Natural killer cell treated with Interleukin-12 subunit alpha and Interleukin-12 subunit beta and Interleukin-15 and Interleukin-18, amount 100 ng/mL, for 72 hours (primary cell): ENCODE measurements at places on chromosomes 3 and 15. TPM values are rescaled to one million over a fixed set of nuclear protein-coding genes. Genes with fewer than 3 reads are reported as not detected.

DNA sequence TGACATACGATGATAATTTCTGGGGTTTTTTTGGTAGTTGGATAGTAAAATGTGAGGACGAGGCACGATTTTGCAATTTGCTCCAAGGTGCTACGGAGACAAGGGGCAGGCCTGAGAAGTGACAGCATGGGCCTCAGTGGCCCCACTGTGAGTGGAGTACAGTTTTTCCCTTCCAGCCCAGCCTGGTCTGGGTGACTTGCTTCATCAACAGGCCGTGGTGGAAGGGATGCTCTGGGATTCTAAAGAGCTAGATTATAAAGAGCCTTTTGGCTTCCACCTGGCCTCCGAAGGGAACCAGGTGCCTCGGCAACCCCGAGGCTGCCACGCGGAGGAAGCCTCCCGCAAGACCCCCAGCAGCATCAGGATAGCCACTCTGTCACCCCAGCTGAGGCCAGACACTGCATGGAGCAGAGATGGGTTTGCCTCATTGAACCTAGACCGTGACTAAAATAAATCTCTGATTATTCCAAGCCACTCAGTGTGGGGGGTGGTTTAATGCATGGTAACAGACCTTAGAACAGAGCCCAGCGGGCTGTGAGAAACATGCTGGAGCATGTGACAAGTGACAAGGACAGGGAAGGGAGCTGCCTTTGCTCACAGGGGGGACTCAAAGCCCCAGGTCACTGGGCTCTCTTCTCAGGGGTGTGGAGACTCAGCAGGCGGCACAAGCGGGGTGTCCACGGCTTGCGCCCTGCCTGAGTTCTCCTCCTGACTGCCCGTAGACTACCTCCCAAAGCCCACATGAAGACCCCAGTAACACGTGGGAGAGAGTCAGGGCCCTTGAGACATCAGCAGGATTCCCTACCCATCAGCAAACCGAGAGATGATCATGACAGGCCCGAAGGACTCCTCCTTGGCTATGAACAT, 22.6 kb upstream of the SLC41A3 start:
- peak; percentile 48 for DNase-seq

GRCh38 chr3:64556046-64556445, 131.8 kb downstream of the ADAMTS9 start:
- DNase-seq: no peak

GRCh38 chr3:144381607-144382006, 410.0 kb downstream of the DIPK2A start:
- DNase-seq: no peak

DNA sequence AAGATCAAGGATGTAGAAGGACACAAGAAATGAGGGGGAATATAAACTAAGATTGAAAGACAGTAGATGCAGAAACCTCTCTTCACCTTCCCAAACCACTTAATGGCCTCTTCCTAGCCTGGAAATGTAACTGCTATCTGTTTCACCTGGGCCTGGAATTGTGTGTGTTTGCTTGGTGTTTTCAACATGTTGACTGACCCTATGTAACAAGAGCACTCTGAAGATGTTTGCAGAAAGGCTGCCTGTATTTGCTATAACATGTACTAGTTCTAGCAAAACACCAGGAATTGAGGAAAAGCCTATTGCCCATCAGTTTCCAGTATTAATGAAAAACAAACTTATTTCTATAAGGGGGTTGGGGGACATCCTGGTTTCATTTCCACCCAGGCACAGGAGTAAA, 248.3 kb downstream of the WDR72 start:
- no peak for DNase-seq

DNA sequence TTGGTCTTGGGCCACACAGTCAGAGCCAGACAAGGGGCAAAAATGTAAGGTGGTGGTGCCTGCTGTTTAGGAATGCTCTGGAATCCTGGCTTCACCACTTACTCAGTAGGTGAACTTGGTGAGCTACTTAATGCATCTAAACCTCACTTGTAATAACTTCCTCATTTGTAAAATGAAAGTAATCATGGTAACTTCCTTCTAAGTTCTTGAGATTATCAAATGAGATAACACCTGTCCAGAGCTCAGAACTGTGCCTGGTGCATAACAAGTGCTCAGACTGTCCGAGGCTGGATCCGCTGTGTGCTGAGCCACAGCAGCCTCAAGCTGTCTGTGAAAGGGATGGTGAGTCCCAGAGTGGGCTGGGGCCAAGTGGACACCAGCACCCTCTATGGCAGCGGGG, 62.8 kb upstream of the KY start:
- no peak for DNase-seq

- DNase-seq: no peak
These were observed 153.0 kb upstream of the WNT5A start for GRCh38 chr3:55639896-55640765.

- DNase-seq: no peak
These were observed 46.6 kb downstream of the DPPA2 start for GRCh38 chr3:109269577-109270275.

- DNase-seq: no peak
These were observed 501.8 kb downstream of the ZPLD1 start for GRCh38 chr3:102936511-102937045.

DNA sequence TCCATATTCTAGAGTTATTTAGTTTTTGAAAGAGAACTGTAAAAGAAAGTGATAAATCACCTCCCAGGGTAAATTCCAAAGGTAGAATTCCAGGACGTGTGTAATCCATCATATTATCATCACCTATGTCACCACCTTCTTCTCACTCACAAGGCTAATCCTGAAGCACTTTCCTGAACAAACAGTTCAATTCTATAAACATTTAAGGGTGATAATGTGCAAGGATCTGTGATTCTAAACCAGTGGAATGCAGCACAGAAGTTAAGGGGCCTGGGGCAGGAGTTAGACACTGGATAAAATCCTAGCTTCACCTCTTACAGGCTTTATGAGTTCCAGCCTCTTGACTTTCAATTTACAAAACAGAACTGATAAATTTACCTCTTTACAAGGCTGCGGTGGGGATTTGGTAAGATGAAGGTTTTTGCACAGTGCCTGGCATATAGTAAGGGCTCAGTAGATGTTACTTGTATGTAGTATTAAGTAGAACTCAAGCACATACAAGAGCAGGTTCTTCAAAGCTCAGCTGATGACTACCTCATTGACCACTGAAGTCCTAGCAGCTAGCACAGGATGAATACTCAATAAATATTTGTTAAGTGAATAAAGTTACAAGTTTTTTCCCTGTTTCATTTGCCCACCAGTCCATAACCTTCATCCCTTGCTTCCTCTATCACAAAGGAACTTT, 47.3 kb upstream of the CCDC80 start:
- no peak for DNase-seq

NFKBIZ gene
- total RNA-seq: 314 TPM

CRABP1 gene
- total RNA-seq: not detected

GRCh38 chr3:77038930-77039605, 831 bp upstream of the ROBO2 start:
- no peak for DNase-seq

BNC1 gene
- not detected for total RNA-seq

- DNase-seq: no peak
These were observed 22.5 kb upstream of the BHLHE40 start for GRCh38 chr3:4956738-4957137.

ADPRH gene
- total RNA-seq: 9.2 TPM
